ENCODE measurements at places on chromosomes 7 and 10.

DNA sequence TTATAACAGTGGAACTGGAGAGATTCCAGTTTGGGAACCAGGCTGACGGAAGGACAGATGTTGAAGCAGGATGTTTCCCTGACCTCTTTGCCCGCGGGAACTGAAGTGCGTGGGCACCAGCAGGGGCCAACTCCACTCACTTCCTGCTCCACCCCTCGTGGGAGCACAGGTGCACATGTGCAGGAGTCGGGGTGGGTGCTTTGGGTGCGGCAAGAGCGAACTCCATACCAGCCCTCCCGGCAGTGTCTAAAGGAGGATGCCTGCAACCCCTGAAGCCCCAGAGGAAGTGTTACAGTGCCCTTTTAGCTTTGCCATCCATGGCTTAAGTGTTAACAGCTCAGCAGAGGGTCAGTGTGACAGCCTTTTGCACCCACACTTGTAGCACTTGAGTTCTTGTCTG, 27.4 kb upstream of the UBE3C start:
- DNase-seq, result no peak

DNA sequence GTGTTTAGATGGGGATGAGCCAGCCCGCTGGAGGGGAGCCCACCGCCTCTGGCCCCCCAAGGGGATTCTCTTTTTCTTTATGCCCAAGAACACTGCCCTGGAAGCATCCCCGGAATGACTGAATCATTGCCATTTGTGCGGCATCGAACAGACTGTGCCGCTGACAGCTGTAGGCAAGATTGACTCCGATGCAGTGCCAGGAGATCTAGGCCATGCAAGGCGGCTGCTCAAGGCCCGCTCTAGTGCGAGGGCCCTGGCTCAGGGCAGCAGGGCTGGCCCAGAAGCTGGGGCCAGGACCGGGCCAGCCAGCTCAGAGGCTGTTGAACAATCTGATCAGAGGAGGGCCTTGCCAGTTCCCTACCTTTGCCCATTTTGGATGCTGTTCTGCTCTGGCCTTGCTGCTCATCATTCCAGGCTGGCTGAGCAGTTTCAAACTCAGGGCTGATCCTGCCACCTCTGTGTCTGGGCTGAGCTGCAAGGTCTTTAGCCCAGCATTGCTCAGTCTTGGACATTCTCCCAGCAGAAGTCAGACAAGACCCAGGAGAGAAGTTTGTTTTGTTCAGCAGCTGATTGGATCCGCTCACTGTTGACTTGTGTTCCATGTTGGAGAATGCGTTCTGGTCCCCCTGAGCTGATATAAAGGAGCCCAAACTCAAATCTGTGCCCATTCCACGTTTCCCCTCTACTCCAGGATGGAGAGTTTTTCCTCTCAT, 485.3 kb upstream of the GALNT17 start:
- no peak for DNase-seq

GRCh38 chr10:43074409-43074808, 2.5 kb upstream of the RET start:
- no peak for DNase-seq

DNA sequence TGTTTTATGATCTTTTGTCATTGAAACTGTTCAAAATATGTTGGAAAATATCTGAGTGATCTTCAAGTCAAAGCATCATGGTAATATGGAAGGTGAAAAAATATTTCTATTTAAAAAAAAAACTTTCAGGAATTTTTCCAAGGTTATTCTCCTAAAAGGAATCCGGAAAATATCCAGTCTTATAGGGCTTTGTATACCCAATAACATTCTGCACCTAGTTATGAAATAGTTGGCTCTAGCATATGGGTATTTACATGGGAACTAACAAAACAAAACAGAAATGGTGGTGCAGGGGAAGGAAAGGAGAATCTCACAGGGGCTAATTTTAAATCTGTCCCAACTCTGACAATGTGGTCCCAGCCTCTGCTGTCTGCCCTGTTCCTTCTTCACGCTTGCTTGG, 167.1 kb upstream of the RHEB start:
- no peak for DNase-seq

DNA sequence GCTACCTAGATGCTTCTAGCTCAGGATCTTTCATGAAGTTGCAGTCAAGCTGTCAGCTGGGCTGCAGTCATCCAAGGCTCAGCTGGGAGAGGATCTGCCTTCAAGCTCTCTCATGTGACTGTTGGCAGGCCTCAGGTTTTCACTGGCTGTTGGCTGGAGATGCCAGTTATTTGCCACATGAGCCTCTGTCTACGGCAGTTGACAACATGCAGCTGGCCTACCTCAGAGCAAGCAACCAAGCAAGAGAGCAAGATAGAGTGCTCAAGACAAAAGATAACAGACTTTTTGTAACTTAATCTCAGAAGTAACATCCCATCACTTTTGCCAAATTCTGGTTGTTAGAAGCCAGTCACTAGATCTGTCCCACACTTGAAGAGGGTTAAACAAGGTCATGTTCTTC, 125.8 kb downstream of the TPST1 start:
- DNase-seq, result no peak

DNA sequence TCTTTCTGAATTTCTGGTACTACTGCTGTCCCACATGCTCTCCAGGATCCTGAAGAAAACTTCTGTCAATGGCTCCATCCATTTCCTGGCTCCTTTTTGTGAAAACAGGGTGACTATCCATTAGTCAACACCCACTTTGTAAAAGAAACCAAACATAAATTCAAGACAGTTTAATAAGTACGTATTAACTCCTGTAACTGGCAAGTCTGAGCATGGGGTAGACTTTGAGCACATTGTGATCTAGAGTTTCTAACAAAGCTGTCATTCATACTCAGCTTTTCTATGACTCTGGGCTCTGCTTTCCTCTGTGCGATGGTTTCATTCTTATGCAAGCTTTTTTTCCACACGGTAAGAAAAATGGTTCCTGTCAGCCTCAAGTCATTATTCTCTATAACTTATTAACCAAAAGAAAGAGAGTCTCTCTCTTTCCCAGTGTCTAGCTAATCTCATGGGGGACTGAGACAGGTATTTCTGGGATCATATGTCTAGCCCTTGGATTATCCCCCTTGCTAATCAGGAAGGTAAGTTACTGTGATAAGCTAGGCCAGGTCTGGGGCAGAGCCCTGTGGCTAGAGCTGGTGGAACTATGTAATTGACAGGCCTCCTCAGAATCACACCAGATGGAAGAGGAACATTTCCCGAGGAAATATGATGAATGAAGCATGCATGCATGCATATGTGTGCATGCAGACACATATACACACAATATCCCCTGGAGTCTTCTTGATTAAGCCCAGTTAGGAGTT, 98.5 kb downstream of the GNAI1 start:
- no peak for DNase-seq

GRCh38 chr7:108246227-108246837, 116.2 kb upstream of the LAMB4 start:
- DNase-seq, result no peak

- DNase-seq, result no peak
Observed at GRCh38 chr10:62590306-62590705, 214.2 kb upstream of the ADO start.

- no peak for DNase-seq
Observed at GRCh38 chr10:70863470-70864160, 24.8 kb downstream of the PCBD1 start.

DNA sequence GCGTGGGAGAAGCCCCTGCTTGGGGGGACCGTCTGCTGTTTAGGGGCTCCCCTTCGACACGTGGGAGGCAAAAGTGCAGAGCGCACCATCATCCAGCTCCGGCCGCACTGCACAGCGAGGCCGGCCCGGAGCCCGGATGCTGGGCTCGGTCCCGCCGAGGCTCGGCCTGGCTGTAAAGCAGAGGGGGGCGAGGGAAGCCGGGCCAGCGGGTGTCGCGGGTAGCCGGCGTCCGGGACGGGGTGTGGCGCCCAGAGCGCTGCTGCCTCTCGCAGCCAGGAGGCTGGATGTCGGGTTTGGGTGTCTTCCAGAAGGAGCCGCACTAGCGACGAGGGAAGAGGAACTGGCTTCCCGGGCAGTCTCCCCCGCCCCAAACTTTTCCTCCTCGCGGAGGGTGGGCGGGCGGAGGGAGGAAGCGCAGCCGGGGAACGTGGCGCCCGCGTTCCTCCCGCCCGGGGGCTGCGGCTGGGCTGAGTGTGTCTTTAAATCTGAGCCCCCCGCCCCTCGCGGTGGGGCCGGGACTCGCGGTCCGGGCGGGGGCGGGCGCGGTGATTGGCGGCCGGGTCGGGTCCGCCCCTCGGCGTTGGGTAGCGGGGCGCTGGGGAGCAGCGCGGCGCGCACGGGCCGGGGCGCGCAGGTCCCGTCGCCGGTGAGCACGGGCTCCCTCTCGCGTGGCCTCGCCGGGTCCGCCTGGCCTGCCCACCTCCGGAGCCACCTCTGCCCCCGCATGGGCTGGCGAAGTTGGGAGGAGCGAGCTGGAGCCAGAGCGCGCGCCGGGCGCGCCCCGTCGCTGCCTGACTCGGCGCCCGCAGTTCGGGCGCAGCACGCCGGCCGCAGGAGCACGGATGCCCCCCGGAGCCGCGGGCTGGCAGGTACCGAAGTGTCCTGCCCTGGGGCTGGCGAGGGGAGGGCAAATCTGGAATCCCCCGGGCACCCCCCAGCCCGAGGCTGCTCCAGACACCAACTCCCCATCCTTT, at the start of gene PALD1:
PALD1 (plus strand) TSS at position 577 of the 974 bp plus-strand sequence. CDS start 47,185 bp downstream, outside the sequence.
- DNase-seq, result no peak

DNA sequence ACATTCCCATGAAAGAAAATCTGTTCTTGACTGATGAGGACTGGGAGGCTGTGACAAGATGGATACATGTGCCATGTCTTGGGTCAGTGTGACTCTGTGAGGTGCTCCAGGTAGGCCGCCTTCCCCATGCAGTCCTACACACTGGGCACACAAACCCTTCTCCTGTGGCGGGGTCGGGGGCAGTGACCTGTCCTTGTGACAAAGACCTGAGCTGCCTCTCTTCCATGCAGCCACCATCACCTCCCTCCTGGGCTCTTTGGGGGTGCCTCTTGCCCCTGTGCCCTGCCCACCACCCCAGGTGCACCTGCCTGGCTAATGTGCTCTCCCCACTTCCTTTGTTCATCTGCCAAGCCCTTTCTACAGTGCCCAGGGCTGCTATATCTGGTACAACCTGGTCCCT, 35.7 kb upstream of the DMBT1 start:
- no peak for DNase-seq

- DNase-seq, result no peak
Observed at GRCh38 chr7:24057243-24057642, 226.7 kb upstream of the NPY start.

GRCh38 chr10:43653746-43654145, 5.1 kb upstream of the ZNF32 start:
- no peak for DNase-seq

- no peak for DNase-seq
Observed at GRCh38 chr7:132203021-132203420, 373.2 kb downstream of the PLXNA4 start.

DNA sequence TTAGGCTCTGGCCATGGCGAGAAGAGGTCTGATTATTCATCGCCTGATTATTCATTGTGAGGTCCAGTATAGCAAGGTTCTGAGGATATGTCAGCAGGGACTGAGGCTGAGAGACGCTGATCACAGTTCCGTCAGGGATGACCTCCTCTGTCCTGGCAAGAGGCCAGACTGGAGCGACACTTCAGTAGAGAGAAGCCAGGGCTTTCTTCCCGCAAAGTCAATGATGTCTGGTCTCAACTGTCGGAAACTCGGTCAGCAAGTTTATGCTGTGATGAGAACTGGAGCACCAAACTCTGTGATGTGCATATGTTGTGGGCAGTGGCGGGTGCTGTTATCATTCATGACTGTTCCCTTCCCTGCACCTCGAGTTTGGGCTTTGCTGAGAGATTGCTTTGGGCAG, 29.0 kb upstream of the GNA12 start:
- no peak for DNase-seq

DNA sequence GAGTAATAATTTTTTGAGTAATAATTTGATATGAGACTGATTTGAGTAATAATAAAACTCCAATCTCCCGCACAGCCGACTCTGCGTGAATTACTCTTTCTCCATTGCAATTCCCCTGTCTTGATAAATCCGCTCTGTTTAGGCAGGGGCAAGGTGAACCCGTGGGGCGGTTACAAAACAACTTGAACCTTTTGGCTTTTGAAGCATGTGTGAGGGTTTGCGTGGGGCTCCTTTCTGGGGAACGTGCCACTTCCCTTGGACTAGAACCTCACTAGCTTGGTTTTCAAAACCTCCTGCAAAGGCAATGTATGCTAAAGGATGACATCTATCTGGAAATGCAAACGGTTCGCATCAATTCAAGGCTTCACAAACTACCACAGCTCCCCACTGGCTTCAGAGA, 1.5 kb downstream of the CRPPA start:
- DNase-seq, result no peak

DNA sequence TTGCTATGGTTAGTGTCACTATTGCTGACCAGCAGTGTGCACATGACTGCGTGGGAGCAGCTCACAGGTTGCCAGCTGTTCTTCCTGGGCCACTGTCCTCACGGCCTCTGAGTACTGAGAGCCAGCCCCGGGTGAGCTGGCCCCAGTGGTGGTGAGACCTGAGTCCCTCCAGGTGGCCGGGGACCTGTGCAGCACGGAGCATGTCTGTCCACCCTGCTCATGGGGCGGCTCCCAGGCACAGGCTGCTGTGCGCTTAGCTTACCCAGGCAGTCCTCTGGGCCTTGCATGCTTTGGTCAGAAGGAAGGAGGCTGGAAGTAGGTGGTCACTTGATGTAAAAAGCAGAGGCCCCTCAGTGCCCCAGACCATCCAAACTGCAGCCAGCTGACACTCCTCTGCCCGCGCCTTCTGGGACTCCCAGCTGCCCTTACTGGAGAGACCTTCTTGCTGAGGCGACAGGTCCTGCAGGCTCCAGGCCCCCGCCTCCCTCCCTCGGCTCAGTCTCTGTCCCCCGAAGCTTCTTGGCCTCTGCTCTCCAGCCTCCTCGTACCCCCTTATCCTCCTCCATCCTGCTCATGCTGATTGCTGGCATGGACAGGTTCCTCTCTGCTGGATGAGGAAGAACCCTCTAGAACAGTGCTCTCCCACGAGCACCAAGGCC, 30.9 kb upstream of the DPYSL4 start:
- DNase-seq, result no peak

DNA sequence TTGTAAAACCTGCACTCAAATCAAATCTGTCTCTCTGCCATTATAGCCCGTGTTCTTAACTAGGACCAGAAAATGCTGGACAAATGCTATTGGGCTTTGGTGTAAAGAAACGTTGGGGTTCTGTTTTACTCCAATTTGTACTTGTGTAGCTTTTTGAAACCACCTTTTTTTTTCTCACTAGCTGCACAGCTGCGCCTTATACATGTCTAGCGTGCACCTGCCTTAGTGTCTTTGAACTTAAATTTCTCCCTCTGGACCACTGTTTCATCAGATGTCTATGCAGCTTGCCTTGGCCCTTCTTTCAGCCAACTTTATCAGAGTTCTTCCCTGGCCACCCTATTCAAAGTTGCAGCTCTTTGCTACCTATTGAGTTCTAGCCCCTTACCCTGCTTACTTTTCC, 7.1 kb downstream of the LIPM start:
- no peak for DNase-seq

DNA sequence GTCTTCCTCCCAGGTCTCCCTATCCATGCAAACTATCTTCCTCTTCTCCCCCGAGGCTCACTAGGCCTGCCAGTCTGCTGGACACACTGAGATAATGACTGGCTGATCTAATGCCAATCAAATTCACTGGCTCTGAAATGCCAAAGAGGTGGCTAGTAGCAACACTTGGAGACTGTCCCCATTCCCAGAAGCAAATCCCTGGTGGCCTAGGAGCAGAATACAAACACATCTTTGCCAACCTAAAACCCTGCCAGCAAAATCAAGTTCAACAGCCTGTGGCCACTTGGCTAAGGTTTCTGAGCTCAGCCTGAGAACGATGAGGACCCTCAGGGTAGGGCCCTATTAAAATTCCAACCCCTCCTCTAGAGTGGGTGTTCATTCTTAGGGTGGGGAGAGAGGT, 46.6 kb downstream of the SH3PXD2A start:
- DNase-seq, result no peak
